ENCODE measurements at places on chromosomes 12 and 14.
A peak's percentile ranks its signal among the peaks of the same experiment; 100 is the strongest.

GRCh38 chr14:51849097-51849496, 11.3 kb upstream of the GNG2 start:
- peaks cover 4% of the 10 kb centered on the region for H3K4me1 ChIP-seq
- H3K27me3 ChIP-seq: no peaks in the 10 kb centered on the region
- H3K4me3 ChIP-seq: no peak overlapping the region
- H3K36me3 ChIP-seq: no peaks in the 10 kb centered on the region
- no peak overlapping the region for H3K27ac ChIP-seq

DNA sequence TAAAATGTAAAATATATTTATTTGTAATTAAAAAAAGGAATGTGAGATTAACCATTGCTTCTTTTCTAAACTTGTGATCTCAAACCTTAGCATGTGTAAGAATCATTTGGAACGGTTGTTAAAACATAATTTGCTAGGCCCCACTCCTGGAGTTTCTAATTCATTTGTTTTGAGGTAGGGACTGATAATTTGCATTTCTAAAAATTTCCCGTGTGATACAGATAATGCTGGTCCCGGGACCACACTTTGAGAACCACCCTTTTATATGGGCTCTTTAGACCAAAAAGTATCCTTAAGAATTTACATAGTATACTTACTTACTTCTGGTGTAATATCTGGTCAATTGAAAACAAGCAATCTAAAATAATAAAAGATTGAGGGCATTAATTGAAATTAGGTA, 10.9 kb upstream of the SYT10 start:
- no peak overlapping the region for H3K27ac ChIP-seq
- H3K4me1 ChIP-seq: no peaks in the 10 kb centered on the region
- no peak overlapping the region for H3K4me3 ChIP-seq

- no peaks in the 10 kb centered on the region for H3K27me3 ChIP-seq
- 0 out of 2 replicates have a peak, but pooled peaks cover 1% of the 10 kb centered on the region for H3K4me1 ChIP-seq
- DNase-seq: no peak
- H3K27ac ChIP-seq: no peak overlapping the region
These were observed 23.2 kb downstream of the SLCO1C1 start for GRCh38 chr12:20718294-20718693.

- no peak overlapping the region for H3K4me3 ChIP-seq
- no peaks in the 10 kb centered on the region for H3K36me3 ChIP-seq
- DNase-seq: no peak
- H3K27ac ChIP-seq: no peak overlapping the region
- H3K4me1 ChIP-seq: peaks cover 2% of the 10 kb centered on the region
These were observed 6.0 kb downstream of the CHPT1 start for GRCh38 chr12:101703487-101703886.

DNA sequence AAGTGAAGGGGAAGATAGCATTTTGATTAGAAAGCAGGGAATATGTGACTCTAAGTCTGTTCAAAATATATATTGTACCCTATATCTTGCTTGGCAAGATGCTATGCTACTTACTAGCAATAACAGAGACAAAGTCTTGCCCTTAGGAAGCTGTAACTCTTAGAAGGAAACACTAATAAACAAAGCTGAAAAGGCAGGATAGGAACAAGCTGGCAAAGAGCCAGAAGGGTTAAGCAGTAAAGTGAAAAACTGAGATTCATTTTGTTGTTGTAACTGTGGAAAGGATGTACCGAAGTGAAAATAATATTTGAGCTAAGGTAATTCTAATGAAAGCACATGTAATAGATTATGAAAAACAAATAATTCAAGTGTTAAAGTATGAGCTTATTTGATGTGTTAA, 527.1 kb upstream of the FLRT2 start:
- no peak for DNase-seq
- H3K4me3 ChIP-seq: no peak overlapping the region
- no peaks in the 10 kb centered on the region for H3K36me3 ChIP-seq
- no peaks in the 10 kb centered on the region for H3K27me3 ChIP-seq
- H3K27ac ChIP-seq: no peak overlapping the region
- H3K4me1 ChIP-seq: no peaks in the 10 kb centered on the region

DNA sequence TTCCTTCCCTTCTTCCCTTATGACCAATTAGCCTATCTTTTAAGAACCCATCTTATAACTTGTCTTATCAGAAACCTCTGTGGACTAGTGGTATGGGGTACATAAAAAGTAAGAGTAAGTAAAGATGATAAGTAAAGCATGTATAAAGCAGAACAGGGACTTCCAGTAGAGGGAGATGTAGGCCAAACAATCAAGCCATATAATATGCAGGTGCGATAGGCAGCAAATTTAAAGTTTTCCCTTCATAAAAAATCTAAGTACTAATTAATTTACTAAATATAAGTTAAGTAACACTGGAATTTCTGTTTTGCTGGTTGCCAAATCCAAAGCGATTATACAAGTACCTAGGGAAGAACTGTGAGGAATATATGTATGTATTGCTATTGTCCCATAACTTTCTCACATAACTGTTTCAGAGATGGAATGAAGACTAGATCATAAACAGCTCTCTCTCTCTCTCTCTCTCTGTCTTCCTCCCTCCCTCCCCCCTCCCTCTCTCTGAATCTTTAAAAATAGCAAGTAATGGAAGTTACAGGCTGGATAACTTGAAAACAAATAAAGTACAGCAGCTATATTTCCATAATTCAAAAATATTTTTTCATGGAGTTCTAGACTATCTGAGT, 25.7 kb downstream of the METTL25 start:
- H3K27ac ChIP-seq: no peak overlapping the region
- no peaks in the 10 kb centered on the region for H3K27me3 ChIP-seq
- no peak overlapping the region for H3K4me3 ChIP-seq

DNA sequence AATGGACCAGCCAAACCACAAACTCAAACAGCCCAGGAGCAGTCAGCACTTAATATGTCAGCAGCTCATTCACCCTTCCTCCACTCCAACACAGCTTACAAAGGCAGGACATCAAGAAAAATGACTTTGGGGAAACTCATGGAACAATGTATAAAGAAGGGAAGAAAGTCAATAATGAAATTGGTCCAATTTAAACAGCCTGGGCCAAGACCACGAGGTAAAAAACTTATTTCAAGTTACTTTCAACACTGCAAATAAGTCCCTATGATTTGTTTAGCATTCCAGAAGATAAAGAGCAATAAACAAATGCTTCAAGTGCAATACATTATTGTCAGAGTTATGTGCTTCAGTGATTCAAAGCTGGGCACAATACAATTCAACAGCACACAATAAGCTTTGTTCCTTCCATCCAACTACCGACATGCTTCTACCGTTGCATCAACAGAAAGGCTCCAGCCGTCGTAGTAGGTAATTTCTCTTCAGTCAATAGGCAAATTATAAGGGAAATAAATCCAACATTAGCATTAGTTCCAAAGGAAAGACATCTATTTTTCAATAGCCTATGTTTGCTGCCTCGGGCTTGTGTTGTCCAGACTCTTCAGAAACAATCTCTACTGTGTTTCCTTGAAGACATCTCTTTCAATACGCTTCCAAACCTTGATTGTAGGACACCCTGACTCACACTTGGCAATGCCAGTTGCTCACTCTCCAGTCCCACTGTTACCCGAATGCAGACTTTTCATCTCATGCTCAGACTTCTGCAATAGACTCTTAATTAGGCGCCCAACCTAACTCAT, 225.7 kb downstream of the NUAK1 start:
- H3K4me3 ChIP-seq: no peak overlapping the region
- H3K27ac ChIP-seq: no peak overlapping the region
- H3K4me1 ChIP-seq: no peaks in the 10 kb centered on the region

GRCh38 chr12:94616203-94616729, 34.1 kb downstream of the TMCC3 start:
- DNase-seq: no peak
- H3K27ac ChIP-seq: no peak overlapping the region

DNA sequence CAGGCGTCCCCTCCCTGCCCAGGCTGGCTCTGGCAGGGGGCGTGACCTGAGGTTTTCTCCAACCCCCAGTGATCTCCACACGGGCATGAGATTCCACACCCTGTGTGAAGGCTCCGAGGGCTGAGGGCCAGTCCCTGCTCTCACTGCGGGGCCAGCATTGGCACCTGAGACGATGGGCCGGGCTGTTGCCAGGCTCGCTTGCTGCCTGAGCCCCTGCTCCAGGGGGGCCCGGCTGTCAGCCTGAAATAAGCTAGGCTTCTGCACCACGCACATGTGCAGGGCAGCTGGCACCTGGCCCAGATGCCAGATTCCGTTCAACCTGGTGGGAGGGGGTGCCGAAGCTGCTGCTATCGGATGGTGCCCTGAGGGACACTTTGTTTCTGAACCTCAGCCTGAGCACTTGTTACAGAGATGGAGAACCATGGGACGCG, 196.5 kb upstream of the PRMT8 start:
- H3K4me1 ChIP-seq: no peaks in the 10 kb centered on the region
- no peak for DNase-seq
- no peak overlapping the region for H3K27ac ChIP-seq
- no peaks in the 10 kb centered on the region for H3K36me3 ChIP-seq
- no peak overlapping the region for H3K4me3 ChIP-seq

DNA sequence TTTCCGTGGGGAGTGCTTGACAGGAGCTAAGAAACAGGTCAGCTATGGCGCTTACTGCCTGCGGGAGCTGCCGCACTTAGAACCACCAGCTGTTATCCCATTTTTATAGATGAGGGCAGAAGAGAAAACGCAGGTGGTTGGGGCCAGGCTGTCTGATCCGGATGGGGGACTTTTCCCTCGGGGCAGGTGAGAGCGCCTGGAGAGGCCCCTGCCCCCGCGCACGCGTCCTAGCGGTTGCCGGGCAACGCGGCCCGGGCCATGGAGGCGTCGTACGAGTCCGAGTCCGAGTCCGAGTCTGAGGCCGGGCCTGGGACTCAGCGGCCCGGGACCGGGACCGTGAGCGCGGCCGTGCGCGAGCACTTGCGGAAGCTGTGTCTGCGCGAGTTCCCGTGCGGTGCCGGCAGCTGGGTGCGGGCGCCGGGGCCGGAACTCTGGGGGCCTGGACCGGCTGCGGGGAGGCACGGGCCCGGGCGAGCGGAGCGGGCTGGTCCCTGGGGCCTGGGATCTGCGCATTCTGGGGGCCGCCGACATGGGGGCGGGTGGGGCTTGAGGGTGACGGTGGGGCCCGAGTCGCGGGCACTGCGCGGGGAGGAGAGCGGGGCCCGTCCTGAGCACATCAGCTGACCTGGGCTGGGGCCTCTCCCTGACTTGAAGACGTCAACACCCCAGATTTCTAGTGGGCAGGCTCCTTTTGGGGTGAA, at the start of gene LRRC43:
LRRC43 (plus strand) TSS at position 237 of the 701 bp plus-strand sequence; CDS start at position 259, 22 bp downstream.
- peak within 1 kb of the TSS; percentile 44 for H3K4me3 ChIP-seq
- no peaks in the 10 kb centered on the region for H3K27me3 ChIP-seq
- 0 out of 2 replicates have a peak, but pooled peaks cover 1% of the 10 kb centered on the region for H3K4me1 ChIP-seq
- DNase-seq: no peak
- no peaks in the 10 kb centered on the region for H3K36me3 ChIP-seq

- no peaks in the 10 kb centered on the region for H3K4me1 ChIP-seq
- peaks cover 6% of the 10 kb centered on the region for H3K27me3 ChIP-seq
- DNase-seq: no peak
- H3K27ac ChIP-seq: no peak overlapping the region
These were observed 5.4 kb downstream of the KCNH5 start for GRCh38 chr14:63039866-63040265.

- no peaks in the 10 kb centered on the region for H3K36me3 ChIP-seq
- no peaks in the 10 kb centered on the region for H3K4me1 ChIP-seq
- H3K27me3 ChIP-seq: no peaks in the 10 kb centered on the region
- no peak overlapping the region for H3K27ac ChIP-seq
These were observed 52.2 kb downstream of the ST8SIA1 start for GRCh38 chr12:22282283-22282682.

DNA sequence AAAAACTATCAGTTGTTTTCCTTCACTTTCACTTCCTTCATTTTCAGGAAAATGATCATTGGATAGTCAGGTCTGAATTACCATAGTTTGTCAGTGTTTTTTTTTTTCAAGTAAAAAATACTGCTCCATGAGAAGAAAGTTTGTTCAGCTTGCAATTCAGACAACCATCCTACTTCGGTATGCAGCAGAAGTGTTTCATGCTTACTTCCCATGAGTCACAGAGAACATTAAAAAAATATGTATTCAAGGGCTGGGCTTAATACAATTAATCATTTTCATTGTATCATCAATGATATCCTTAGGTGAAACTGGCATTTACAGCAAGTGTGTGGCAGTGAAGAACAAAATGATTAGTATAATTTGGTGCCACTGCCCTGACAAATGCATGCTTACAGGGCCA, 21.6 kb downstream of the PYM1 start:
- no peaks in the 10 kb centered on the region for H3K27me3 ChIP-seq
- no peak overlapping the region for H3K27ac ChIP-seq
- DNase-seq: no peak

DNA sequence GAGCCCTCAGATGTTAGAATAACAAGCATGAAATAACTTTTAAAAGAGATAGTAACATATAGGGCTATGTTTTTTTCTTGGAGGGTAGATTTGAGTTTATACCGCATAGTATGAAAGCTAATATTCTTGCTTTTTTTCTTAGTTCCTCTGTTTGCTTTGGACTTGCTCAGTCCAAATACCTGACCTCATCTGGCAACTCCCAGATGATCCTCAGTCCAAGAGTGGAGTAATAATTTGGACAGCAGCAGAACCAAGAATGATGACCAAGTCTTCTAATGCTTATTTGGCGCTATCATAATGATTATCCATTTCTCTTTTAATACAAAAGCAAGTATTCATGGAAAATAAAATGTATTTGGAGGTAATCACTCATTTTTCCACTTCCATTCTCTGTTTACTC, 45.6 kb downstream of the GUCY2C start:
- H3K27me3 ChIP-seq: no peaks in the 10 kb centered on the region
- H3K4me1 ChIP-seq: no peaks in the 10 kb centered on the region
- no peak for DNase-seq
- H3K36me3 ChIP-seq: no peaks in the 10 kb centered on the region

DNA sequence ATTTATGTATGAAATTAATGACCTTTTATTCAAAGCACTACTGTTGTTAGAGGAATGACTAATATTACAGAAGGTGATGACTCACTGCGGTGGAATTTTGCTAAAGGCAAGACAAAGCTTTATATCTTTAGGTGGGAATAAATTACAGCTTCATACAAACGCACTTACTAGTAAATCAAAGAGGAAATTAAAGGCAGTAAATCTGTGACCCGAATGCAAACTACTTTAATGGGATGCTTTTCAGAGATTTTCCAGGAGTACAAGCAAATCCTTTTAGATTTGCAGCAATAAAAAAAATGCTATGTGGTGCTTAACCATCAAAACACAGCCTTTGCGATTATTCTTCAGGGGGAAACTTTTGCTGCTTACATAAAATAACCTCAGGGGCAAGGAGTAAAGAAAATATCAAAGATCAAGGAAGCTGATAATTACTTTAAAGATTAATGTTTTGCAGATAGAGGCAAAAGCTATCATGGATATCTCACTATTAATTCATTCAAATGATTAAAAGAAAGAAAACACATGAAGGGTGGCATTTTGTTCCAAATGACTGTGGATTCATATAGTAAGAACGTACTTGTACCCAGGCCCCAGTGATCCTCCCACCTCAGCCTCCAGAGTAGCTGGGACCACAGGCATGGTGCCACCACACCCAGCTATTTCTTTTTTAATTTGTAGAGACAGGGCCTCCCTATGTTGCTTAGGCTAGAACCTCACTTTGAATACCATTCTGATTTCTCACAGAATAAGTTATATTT, 98.9 kb downstream of the DENND5B start:
- H3K36me3 ChIP-seq: no peaks in the 10 kb centered on the region
- no peaks in the 10 kb centered on the region for H3K27me3 ChIP-seq
- no peaks in the 10 kb centered on the region for H3K4me1 ChIP-seq
- no peak for DNase-seq
